ENCODE measurements at places on chromosomes 16 and 17. TPM values are rescaled to one million over a fixed set of nuclear protein-coding genes. Genes with fewer than 3 reads are reported as not detected.

CHST5 gene
- not detected for total RNA-seq

HIC1 gene
- total RNA-seq = 3.0 TPM

CASKIN1 gene
- 0.96 TPM for total RNA-seq

TUBG2 gene
- total RNA-seq = 4.8 TPM

MYCBPAP gene
- 0.96 TPM for total RNA-seq

NOTUM gene
- not detected for total RNA-seq

MYH3 gene
- 0.48 TPM for total RNA-seq

MFAP4 gene
- not detected for total RNA-seq

Measured in tracheal epithelial cell (primary cell).